Activated CD8-positive, alpha-beta memory T cell treated with anti-CD3 and anti-CD28 coated beads for 24 hours (primary cell): ENCODE measurements at places on chromosomes 6 and 20.

- DNase-seq, result no peak
Observed at GRCh38 chr20:63318391-63319163, 25.6 kb downstream of the COL20A1 start.

GRCh38 chr20:48187851-48188250 is 402.6 kb upstream of the SULF2 start:
- no peak for DNase-seq

DNA sequence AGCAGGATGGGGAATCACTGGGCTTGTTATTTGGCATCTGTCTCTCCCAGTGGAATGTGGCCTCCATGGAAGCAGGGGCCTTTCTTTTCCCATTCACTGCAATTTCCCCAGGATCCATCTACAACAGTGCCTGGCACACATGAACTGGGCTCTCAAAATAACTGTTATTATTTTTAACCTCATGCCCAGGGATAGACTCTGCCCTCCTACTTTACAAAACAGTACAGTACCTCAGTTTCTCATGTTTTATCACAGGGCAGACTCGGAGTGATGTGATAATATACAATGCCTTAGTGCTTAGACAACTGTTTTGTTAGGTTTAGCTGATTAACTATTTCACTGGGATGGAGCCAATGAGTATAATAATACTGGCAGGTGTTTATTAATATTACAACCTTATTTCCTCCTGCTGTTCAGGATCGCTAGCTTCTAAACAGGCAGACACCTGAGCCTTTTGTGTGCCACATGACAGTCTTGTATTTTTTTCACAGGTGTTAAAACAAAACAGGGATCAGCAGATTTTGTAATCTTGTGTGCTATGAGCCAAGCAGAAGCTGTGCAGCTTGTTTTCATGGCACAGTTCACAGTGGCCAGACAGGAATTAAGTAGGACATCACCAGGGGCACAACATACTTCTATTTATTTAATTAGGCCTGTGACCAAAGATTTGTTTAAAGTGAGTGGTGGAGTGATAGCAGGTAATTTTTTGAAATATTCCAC is 157.7 kb upstream of the EYA4 start:
- no peak for DNase-seq

DNA sequence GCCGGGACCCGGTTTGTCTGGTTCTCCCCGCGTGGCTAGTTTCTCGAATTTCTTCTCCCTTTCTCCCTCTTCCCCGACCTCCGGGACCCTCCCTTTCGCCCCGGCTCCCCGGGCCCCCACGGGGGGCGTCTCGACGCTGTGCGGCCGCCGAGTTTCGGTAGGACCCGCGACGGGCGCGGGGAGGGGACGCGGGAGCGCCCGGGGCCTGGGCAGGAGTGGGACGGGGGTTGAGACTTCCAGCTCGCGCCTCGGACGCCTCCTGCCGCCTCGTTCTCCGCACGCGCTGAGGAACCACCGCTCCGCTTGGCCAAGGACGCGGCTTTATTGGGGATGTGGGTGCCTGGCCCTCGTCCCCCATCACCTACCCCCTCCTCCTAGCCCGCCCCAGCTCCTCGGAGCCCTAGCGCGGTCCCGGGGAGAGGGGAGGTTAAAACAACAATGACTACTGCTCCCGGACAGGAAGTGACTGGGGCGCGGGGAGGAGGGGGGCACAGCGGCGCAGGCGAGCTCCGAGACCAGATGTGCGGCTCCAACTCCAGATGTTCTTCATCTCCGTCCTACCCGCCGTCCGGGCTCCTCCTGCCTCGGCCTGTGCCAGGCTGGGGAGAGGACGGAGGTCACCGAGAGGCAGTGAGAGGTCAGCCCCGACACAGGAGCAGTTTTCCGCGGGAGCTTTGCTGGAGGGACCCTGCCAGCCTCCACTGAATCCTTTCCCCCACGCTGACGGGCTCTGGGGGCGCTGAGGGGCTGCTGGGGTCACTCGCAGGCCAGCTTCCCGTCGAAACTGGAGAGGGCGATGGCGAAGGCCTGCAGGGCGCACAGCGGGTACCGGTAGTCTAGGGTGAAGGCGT is 917 bp upstream of the TEAD3 start:
- peak; percentile 84 for DNase-seq

- DNase-seq, result no peak
Observed at GRCh38 chr6:77688649-77689048, 35.8 kb downstream of the MEI4 start.

- no peak for DNase-seq
Observed at GRCh38 chr20:5810800-5811422, 60.7 kb downstream of the SHLD1 start.

DNA sequence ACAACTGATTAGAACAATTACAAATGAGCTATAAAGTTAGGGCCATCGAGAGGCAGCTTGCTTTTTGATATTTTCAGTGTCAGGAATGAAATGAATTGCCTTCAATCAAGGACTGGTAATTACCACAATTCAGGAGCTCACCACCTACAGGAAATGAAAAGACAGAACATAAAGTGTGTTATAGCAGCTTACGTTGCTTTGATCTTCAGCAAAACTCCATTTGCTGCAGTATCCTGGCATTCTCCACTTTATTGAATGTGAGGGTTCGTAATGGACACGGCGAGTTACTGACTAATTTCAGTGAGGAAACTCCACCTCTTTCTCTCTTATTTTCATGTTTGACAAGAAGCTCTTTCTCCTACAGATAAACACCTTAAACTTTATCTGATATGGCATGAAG is 440.0 kb upstream of the HSF2 start:
- DNase-seq, result no peak

- no peak for DNase-seq
Observed at GRCh38 chr6:114055763-114056162, 84.8 kb upstream of the HDAC2 start.

- DNase-seq, result no peak
Observed at GRCh38 chr6:75932067-75932466, 140.4 kb downstream of the IMPG1 start.

- DNase-seq, result no peak
Observed at GRCh38 chr20:1524004-1524403, 32.8 kb upstream of the SIRPB2 start.

GRCh38 chr6:90896075-90896547 is 309.2 kb upstream of the MAP3K7 start:
- DNase-seq, result no peak

GRCh38 chr6:133964052-133964451 is 11.0 kb downstream of the TBPL1 start:
- no peak for DNase-seq

- DNase-seq, result no peak
Observed at GRCh38 chr6:22904431-22904830, 335.1 kb downstream of the HDGFL1 start.

DNA sequence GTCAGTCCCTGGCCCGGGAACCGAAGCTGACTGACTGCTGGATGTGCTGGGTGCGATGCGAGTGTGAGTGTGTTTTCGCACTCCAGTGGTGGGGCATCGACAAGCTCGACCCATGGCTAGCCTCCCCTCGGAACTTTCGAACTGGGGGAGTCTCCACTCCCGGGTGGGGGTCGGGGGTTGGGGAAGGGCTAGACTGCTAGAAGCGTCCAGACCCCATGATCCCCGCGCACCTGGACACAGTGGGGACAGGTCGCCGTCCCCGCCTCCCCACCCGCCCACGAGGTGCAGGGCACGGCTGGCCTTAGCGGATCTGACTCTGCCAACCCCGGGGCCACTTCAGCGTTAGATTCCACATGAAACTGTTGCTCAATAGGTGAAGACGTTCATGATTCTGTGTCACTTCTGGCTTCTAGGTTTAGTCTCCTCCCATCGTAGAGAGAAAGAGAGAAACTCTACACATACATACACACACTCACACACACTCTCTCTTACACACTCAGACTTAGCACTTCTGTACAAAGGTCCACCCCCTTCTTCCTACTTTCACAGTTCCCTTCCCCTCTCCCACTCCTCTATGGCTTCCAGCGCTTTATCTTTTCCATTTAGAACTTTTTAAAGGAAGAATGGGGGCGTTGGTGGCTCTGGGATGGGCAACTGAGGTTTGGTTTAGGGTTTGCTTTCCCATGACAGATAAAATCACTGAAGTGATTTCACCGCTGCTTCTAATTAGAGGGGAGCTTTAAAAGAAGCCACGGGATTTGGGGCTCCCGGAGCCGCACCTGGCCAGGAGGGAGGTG is 5.1 kb upstream of the TFAP2A start:
- DNase-seq, result no peak

DNA sequence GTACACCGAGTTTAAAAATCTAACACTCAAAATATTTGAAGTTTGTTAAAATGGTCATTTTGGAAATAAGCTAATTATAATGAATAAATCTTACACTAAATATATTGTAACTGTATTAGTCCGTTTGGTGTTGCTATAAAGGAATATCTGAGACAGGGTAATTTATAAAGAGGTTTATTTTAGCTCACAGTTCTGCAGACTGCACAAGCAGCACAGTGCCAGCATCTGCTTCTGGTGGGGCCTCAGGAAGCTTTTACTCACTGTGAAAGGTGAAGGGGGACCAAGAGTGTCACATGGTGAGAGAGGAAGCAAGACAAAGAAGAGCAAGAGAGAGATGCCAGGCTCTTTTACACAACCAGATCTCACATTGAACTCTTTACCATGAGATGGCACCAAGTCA is 17.1 kb downstream of the ELOVL5 start:
- no peak for DNase-seq

DNA sequence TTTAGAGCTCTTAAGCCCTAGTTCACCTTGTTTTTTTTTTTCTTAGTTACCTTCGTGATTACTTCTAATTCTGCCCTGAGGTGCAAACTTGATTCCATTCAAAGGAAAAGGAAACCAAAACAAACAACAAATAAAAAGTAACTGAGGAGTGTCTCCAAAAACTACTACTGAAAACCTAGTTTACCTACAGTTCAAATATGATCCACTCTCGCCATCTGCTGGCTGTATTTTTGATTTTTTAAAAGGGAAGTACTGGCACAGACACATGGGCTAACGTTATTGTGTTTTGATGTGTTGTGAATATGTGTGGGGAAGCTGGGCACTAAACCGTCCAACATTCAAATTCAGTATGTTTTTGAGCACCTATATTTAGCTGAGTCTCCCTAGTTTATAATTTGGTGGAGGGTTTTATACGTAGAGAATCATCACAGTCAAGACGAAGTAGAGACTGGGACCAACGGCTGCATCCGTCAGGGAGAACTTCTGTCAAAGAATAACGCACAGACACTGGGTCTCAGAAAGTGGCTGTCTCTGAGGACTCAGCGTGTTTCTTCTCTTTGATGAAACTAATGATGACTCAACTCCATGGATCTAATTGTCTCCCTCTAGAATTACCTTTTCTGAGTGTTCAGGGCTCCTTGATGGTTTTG is 373.5 kb upstream of the BTBD3 start:
- DNase-seq, result no peak

DNA sequence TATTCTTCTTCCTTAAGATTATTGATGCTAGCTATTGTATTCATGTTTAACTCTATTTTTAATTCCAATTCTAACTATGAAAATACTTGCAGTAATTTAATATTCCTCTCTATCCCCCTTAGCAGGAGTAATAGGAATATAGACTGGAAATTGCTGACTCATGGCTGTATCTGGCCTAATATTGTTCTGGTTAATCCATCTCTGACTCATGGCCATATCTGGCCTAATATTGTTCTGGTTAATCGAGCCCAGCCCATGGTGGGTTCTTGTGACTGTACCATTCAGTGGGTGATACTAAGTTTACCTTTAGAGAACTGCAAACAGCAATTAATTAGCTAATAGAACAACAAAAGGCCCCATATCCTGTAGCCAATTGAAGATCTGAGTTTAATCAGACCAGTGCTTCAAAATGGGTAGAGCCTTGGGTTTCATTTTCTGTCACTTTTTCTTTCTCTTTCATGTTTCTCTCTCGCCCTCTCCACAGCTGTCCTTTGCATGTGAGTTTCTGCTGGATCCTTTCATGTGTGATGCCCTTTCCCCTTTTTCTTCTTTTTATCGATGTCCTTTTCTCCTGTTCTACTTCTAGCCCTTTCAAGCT is 50.6 kb downstream of the SLC22A3 start:
- no peak for DNase-seq

- DNase-seq, result no peak
Observed at GRCh38 chr6:129632172-129632613, 77.8 kb downstream of the ARHGAP18 start.

GRCh38 chr6:64497634-64498033 is 862.0 kb downstream of the PHF3 start:
- DNase-seq, result no peak

GRCh38 chr6:138028893-138029292 is 78.3 kb downstream of the PERP start:
- DNase-seq, result no peak

DNA sequence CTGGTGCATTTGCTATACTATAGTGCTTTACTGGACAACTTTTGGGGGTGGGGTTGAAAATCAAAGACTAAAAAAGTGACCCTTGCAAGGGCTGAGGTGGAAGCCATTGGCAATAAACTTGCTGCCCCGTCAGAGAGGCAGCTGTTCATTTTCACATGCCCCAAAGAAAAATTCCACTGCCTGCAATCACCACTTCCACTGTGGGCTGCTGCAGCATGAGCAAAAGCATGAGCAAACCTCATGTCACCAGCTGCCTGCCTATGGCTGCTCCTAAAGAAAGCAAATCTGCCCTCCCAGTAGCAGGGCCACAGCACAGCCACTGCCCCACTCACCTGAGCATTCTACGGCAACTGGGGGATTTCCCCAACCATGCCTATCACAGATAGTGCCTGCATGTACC is 290.0 kb downstream of the PAX1 start:
- no peak for DNase-seq

DNA sequence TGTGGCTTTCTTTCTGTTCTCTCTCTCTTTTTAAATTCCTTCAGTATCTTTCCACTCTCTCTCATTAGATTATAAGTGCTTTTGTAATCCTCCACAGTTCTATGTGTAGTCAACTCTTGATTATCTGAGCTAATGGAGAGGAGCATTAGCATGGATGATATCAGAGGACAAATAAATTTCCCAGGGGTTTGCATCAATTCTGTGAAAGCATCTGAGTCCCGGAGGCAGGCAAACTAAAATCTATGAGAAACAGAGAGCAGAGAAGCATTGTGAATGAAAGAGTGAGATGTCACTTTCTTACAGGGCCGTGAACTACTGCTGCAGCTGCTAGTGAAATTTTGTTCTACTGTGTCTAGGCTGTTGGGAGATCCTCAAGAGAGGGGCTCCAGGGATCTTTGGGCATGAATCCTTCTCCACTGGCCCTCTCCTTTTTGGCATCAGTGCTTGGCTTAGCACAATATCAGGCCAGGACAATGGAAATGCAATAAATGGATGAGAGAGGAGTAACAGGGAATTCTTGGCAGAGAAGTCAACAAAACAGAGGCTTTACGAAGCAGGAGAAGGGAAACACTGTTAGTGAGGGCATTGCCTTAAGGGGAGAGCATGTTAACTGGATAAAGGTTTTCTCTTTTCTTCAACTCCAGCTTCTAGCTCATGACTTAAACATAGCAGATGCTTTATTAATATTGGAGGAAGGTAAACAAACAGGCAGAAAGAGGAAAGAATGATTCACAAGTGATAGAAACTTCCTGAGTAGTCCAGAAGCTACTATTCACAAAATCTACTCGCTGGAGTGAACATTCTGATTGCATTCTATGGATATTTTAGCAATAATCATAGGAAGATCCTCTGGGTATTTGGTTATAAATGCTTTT is 847.0 kb upstream of the MAP3K7 start:
- DNase-seq, result no peak
